ENCODE measurements at places on chromosomes 2 and 18. TPM values are rescaled to one million over a fixed set of nuclear protein-coding genes. Genes with fewer than 3 reads are reported as not detected.

GRCh38 chr18:42436222-42436765 lies 481.3 kb downstream of the PIK3C3 start:
- no peak for DNase-seq

Gene ANKRD62
- not detected for total RNA-seq

Gene ASPRV1
- total RNA-seq = under 0.01 TPM

DNA sequence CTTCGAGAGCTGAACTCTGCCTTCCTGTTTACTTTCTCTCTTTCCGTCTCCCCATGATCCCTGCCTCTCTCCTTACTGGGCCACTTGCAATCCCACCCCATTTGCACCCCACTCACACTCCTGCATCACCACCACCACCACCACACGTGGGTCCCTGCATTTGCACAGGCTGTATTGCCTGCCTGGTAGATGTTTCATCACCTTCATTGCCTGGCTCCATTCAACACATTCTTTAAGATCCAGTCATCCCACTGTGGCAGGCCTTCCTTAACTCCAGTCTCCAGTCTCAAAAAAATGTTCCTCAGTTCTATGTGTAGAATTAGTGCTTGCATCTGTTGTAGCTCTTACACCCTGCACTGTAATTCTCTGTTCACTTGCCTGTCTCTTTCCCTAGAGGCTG lies 13.9 kb downstream of the NOSTRIN start:
- peak; percentile 68 for DNase-seq

DNA sequence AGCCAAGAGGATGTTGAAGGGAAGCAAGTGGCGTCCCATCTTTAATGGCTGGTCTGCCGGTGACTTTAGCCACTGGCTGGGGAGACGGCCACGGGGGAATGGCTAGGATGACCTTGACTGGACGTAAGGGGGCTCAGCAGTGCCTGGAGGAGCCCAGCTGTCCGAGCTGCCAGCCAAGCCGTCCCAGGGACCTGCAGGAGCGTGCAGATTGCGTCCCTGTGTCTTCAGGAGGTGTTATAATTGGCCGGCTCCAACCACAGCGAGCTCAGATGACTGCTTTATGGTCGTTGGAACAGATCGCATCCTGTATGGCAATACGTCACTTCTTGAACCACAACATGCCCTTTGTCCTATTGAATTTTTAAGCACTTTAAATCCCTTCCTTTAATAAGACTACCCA lies 204.6 kb downstream of the EIPR1 start:
- peak; percentile 8 for DNase-seq

- DNase-seq = no peak
These were observed 137.8 kb upstream of the KLHL29 start for GRCh38 chr2:23246992-23247683.

Gene RSAD2
- 1.3 TPM for total RNA-seq

DNA sequence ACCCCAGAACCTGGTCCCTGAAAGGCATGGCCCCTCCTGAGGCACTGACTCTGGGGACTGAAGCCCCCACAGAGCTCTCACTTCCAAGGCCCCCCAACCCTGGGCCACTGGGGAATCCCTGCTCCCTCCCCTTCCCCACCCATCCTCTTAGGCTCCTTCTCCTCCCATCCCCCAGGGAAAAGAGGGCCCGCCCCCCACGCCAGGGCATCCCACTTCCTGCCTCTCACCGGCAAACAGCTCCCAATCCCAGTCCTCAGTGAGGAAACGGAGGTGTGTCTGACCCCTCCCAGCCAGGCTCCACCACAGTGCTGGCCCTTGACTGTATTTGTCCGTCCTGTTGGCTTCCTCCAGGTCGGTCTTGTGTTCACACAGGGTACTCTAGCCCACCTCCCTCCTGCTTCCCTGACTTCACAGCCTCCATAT lies 35.0 kb upstream of the PTMA start:
- peak; percentile 77 for DNase-seq

Gene ZNF407
- 22.0 TPM for total RNA-seq

DNA sequence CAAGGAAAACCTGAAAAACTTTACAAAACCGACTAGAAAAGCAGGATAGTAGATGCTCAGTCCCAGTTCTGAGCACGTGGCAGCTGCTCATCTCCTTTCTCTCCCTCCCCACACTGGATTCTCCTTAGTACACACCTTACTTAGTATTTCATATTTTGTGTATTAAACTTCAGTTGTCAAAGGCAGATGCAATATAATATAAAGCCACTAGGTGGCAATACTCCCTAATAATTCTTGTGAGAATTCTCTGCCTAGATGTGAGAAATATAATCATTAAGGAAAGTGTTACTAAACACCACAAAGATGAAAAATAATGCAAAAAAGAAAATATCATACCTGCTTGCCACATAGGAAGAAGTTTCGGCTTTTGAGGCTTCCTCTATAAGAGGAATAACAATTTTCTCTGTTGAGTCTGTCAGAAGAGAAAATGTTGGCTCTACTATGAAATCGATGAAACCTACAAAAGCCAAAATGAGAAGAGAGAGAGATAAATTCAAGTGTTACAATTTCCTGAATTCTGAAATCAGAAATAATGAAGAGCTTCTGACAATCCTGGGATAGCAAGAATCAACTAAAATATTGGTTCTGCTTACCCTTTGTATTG lies 200.6 kb downstream of the PPP1R1C start:
- peak; percentile 53 for DNase-seq

- DNase-seq = no peak
These were observed 1651.8 kb downstream of the DPP10 start for GRCh38 chr2:116094196-116094595.

Gene IL1A
- 0.32 TPM for total RNA-seq

Gene TTC31
- total RNA-seq = 8.6 TPM

DNA sequence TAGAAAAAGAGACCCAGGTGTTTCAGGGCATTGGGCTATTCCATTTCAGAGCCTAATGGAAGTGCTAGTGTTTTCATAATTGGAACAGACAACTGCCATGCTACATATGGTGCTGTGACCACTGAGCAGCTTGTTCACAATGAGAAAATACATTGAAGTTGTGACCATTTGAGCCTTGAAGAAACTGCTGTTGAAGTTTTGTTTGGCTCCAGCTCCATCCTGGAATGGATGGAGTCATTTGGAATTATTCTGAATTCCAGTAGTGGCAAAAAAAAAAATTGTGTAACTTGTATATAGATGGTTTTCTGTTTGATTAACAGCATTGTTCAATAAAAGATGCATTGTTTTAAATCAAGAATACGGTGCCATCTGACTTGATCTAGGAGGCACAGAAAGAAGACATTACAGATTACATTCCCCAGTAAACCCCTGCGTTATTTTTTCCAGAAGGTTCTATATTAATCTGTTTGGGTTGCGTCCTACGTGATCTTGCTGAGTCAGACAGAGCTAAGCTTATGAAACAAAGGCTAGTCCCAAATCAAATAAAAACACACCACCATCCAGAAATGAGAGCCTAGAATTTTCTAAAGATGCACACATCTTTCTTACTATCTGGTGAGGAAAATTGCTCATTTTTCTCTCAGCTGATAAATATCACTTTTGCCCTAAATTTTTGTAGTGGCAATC lies 19.2 kb downstream of the FMNL2 start:
- DNase-seq = no peak

Gene POTEI
- under 0.01 TPM for total RNA-seq

Gene PFN4
- 0.64 TPM for total RNA-seq

DNA sequence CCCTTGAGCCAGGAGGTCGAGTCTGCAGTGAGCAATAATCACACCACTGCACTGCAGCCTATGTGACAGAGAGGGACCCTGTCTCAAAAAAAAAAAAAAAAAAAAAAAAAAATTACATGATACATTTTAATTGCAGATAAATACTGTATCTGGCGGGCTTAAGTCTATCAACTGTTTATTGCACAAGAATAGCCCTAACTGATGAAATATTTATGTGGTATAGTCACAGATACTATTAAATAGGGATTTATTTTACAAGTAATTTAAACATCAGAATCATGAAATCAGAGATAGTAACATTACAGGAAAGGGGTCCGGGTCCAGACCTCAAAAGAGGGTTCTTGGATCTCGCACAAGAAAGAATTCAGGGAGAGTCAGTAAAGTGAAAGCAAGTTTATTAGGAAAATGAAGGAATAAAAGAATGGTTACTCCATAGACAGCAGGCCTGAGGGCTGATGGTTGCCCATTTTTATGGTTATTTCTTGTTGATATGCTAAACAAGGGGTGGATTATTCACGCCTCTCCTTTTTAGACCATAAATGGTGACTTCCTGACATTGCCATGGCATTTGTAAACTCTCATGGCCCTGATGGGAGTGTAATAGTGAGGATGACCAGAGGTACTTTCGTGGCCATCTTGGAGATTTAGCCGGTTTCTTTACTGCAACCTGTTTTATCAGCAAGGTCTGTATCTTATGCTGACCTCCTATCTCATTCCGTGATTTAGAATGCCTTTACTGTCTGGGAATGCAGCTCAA lies 166.6 kb downstream of the PMAIP1 start:
- no peak for DNase-seq

Gene ERICH2
- not detected for total RNA-seq

DNA sequence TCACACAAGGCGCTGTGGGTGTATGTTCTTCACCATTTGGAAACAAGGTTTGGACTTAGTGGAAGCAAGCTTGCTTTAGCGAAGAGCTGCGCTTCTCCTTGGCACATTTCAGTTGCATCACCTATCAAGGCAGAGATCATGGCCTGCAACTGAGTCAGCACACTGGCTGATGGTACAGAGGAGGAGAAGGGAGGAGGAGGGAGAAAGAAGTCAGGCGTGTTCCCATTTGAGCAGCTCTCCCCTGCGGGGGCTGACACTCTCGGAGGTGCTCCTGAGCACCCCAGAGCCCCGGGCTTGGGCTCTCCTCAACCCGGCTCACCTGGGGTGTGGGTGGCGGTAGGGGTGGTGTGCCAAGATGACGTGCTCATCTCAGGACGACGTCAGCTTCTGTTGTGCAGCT lies 6.0 kb upstream of the SERPINB5 start:
- no peak for DNase-seq

- DNase-seq = no peak
These were observed 8.0 kb upstream of the EIF2AK2 start for GRCh38 chr2:37164757-37165156.

GRCh38 chr18:56118422-56118821 lies 520.0 kb downstream of the TXNL1 start:
- no peak for DNase-seq

DNA sequence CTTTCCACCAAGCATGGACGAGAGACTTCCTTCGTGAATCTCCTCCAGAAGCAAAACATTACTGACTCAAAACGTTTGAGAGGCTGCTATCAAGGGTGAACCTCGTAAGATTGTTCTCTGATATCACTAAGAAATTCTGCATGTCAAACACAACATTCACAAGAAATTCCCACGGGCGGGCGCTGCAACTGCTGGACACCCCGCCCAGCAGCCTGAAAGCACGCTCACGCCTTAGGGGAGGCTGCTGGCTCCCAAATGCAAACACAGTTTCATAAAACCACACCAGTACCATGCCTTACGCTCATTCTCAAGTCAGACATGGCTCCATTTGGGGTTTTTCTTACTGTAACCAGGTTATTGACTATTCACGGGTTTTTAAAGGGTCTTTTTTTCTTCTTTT lies 39.0 kb downstream of the MBP start:
- DNase-seq = peak; percentile 51

Gene FAM237A
- total RNA-seq = not detected

Gene CFAP53
- under 0.01 TPM for total RNA-seq

Gene PPP1R7
- 64.1 TPM for total RNA-seq

Gene RMND5A
- 15.5 TPM for total RNA-seq

GRCh38 chr2:53568469-53568868 lies 199.1 kb upstream of the CHAC2 start:
- DNase-seq = peak; percentile 14

DNA sequence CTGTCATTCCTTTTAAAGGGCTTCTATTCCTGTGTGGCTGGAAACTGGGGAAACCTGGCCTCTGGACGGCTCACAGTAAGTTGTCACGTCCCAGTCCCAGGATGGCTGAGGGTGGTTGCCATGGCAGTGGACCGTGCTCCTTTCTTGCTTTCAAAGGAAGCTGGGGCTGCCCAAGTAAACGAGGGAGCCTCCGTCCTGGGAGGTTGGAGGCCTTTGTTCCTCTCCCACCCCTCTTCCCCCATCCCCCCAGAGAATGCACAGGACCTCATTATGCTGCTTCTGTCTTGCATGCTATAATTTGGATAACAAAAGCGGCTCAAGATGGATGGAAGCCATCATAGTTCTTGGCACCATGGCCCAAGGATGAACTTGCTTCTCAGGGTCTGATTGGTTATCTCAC lies 325.5 kb upstream of the HS6ST1 start:
- no peak for DNase-seq

- DNase-seq = no peak
These were observed 340.2 kb upstream of the HNRNPA3 start for GRCh38 chr2:176872406-176872805.

Data from fibroblast of villous mesenchyme (primary cell).